ENCODE measurements at places on chromosomes 3 and 15. TPM values are rescaled to one million over a fixed set of nuclear protein-coding genes. Genes with fewer than 3 reads are reported as not detected.

Gene FANCI
- 9.9 TPM for total RNA-seq

Gene EOMES
- total RNA-seq, result 0.09 TPM

- H3K27me3 ChIP-seq, result no peaks in the 10 kb centered on the region
- no peak overlapping the region for H3K27ac ChIP-seq
- no peak overlapping the region for H3K4me3 ChIP-seq
Measured at GRCh38 chr3:188194332-188194731, 40.4 kb downstream of the LPP start.

- H3K4me3 ChIP-seq, result no peak overlapping the region
- no peak overlapping the region for H3K27ac ChIP-seq
- no peaks in the 10 kb centered on the region for H3K27me3 ChIP-seq
- DNase-seq, result no peak
Measured at GRCh38 chr3:148128136-148128535, 569.6 kb upstream of the AGTR1 start.

Data from heart right ventricle (tissue), 16 donors.